ENCODE measurements at places on chromosomes 6 and 20. TPM values are rescaled to one million over a fixed set of nuclear protein-coding genes. Genes with fewer than 3 reads are reported as not detected.
A peak's percentile ranks its signal among the peaks of the same experiment; 100 is the strongest.

DNA sequence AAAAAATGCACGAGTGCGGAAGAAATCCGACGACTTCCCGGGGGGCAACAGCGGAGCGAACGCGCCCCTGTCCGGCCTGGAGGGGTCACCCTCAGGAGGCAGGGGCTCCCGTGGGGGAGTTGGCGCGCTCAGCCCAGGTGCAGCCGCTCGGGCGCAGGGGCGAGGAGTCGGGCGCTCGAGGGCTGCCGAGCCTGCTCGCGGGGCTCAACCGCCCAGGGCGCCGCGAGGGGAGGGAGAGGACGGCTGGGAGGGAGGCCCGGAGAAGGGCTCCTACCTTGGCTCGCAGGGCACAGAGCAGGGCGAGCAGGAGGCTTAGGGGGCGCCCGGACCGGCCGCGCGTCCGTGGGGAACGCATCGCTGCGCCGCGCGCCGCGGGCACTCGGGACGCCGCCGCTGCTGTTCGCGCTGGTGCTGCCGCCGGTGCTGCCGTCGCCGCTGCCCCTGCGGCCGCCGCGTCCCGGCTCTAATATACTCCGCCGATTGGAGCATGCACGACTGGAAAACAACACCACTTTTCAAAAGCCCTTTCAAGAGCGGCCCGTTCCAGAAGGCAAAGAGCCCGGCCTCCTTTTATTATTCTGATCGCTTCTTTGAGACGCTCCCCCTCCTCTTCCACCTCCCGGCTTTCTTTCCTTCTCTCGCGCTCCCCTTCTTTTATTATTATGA is 490 bp downstream of the JAG1 start:
- peak; percentile 48 for DNase-seq

DNA sequence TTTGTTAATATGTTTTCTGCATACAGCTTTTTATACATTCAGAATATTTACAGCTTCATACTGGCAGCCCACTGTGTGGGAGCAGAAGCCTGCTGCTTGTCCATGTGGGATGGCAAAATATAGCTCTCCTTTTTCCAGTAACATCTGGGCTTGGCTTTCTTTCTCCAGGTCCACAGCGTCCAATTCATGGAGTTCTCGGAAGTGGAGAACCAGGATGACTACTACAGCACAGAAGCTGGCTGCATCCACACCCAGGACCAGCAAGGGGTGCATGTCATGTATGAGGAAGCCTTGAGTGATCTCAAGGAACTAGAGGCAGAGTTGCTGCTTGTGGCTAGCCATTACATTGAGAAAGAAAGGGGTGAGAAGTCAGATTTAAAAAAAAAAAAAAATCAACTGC is 143.1 kb downstream of the CD164 start:
- no peak for DNase-seq

Gene C20orf144
- not detected for total RNA-seq

DNA sequence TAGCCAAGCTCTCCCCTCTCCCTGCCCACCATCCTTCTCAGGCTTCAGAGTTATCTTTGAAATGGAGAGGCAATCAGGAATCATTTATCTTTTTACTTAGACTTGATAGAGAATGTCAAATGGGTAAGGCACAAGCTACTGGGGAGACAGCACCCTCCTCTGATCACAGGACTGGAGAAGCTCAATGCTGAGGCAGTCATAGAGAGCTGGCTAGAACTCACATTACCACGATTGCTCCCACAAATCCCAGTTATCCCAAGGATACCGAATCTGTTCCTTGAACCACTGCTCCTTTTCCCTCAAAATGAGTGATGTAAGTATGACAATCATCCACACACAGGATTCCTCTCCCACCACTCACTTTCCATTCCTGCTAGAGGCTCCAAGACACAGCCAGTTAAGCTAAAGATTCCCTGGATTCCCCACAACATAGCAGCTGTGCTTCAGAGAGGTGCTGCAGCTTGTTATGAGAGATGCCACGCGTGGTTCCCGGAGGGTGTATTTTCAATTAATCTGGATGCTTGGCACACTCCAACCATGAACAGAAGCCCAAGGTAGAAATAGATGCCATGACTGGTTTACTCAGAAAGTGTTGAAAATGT is 96.2 kb upstream of the VGLL2 start:
- DNase-seq = no peak

DNA sequence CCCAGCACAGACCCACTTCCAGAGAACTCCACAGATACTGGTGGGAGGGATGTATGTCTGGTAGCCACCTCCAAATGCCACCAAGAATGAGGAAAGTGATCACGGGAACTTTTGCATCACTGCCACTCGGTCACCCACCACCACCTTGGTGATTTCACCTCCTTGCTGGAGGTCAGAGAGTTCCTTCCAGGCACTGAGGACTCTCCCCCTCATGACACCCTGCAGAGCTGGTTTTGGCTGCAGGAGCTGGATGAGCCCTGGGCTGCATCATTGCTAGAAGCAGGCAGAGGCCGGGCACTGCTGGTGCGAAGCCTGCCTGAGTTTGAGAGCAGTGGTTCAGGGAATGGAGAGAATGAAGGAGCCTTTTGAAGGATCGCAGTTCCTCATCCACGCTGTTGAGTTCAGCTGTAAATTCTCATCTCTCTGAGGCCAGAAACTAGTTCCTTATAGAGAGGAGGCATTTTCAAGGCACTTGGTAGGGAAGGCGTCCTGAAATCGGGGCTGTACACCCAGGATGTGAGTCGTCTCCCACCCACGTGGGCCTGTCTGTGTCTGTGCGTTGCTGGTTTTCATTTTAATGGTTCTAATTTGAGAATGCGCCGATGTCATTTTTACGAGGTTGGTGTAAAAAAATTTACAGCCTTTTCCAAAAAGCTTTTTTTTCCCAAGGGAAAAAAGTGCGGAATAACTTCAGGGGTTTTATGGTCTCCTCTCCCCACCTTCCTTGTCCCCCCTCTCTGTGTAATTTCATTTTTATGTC is 25.0 kb downstream of the FOXP4 start:
- no peak for DNase-seq

- peak; percentile 44 for DNase-seq
Observed at GRCh38 chr6:105136431-105137350, 43.1 kb downstream of the POPDC3 start.
